ENCODE measurements at places on chromosomes 5 and 9.

GRCh38 chr5:11898-12297 lies 80.1 kb upstream of the PLEKHG4B start:
- no peak for DNase-seq

DNA sequence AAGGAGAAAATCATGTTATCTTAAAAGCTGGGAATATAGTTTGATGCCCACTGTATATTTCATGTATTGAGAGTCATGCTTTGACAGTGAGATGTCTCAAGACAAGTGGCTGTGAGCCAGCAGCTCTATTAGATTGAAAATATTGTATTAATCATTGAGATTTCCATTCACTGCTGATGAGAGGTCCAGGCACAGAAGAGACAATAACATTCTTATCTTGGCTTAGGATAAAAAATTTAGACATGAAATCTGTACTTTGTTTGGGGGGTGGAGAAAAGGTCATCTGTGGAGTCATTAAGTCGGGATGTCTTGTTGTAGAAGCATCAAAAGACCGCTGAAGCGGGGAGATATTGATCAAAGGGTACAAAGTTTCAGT lies 97.9 kb upstream of the EQTN start:
- no peak for DNase-seq

DNA sequence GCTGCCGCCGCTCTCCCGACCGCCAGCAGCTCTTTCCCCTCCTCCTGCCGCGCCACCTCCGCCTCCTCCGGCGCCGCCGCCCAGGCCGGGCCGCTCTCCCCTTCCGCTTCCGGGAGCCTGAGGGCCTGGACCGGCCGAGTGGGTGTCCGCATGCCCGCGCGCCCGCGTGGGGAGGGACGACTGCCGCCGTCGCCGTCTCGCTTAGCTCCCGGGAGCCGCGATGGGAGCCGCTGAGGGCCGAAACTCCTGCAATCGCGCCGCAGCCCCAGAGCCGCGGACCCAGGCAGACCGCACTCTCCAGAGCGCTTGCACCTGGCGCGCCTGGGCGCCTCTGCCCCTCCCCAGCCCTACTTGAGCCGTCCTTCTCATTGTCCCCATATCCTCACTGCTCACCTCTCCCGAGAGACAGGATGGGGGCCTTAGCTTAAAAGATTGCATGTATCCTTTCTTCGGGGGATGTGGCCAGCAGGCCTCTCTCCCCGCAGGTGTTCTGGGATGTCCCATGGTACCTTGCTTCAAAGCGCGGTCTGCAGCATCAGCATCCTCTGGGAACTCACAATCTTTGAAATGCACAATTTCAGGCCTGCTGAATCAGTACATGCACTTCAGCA lies at the start of gene ZDHHC21:
Gene ZDHHC21, minus strand, starts transcription at position 182 of the 611 bp plus-strand sequence. CDS start 19,092 bp downstream, outside the sequence.
- DNase-seq, result peak; percentile 44

DNA sequence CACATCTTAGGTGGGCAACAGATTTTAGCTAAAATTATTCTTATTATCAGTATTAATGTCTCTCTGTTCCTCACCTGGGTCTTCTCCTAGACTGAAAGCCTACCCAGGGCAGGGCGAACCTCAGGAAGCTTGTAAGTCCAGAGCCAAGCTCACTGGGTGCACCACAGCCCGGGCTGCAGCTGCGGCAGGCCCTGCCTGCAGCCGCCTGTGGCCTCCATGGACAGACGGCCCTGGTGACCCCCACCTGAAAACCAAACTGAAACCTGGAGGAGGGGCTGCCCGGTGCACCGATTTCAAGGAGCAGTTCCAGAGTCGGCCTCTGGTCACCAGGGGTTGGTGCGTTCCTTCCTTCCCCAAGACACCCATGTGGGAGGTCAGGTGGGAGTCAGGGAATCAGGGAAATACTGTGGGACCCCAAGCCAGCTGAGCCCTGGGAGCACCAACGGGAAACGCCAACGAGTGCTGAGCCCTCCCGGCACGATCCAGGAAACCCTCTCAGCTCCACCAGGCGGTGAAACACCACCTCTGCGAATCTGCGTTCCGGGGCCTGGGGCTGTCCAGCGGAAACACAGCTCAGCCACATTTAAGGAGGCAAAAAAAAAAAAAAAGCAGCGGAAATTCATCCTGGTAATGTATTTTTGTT lies 68.6 kb upstream of the PPP1R26 start:
- DNase-seq, result no peak

DNA sequence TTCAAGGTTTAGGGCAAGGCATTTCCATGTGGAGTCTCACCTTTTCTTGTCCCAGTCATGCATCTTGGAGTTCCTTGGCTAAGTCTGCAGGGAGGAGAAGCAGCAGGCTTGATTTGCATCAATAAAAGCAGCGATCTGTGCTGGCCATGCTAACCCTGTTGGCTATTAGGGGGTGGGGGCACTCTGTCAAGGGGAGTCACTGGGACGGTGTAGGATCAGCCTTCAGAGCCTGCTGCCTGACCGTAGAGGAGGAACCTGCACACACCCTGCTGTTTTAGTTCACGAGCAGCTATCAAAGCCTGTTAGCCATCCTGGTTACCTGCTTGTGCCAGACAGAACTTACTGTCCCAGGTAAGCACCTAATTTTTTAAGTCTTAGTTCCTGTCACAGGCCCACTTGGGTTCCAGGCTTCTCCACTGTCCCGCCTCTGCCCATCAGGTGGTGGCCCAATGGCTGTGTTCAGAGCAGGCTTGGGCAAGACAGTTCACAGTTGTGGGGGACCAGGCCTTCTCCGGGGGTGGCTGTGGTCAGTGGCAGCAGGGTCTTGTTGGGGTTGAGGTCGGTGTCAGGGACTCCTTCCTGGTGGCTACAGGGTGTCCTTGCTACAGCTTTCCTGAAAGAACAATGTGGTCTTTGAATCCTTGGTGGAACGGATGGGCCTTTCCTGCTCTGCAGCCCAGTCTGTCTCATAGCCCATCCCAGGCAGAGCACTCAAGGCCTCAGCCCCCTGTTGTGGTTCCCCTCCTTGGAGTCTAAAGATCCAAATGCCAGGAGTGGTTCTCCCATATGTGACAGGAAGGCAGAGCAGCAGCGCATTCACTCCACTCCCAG lies 43.7 kb downstream of the SECISBP2 start:
- no peak for DNase-seq

DNA sequence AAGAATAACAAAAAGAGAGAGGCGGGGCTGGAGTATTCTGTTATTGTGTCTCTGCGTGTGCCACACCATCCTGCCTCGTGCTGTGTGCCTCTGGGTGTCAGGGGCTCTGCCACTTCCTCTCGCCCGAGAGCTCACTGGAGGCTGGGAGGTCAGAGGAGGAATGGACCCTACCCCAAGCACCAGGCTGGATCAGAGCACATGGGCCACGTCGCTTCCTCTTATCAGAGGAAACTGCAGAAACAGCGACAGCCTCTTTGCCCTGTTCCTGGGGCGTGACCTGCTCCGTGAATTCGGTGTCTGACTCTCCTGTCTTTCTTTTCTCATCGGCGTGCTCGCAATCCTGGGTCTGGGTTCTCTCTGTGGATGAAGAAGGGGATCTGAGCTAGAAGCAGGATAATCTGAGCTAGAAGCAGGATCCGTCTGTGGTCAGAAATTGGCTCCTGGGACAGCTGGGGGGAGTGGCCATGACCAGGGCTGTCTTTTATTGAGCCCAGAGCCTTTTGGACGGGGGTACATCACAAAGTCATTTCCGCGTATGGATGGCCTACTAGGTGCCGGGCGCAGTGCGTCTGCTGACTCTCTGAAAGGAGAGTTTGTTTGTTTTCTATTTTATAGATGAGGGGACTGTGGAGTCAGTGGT lies 150.3 kb upstream of the COL5A1 start:
- DNase-seq, result no peak

- no peak for DNase-seq
Measured at GRCh38 chr5:169599451-169599850, 15.9 kb downstream of the SPDL1 start.

- no peak for DNase-seq
Measured at GRCh38 chr5:163261647-163262269, 175.6 kb upstream of the CCNG1 start.

- DNase-seq, result no peak
Measured at GRCh38 chr9:95870352-95870751, 5.1 kb upstream of the ERCC6L2 start.

DNA sequence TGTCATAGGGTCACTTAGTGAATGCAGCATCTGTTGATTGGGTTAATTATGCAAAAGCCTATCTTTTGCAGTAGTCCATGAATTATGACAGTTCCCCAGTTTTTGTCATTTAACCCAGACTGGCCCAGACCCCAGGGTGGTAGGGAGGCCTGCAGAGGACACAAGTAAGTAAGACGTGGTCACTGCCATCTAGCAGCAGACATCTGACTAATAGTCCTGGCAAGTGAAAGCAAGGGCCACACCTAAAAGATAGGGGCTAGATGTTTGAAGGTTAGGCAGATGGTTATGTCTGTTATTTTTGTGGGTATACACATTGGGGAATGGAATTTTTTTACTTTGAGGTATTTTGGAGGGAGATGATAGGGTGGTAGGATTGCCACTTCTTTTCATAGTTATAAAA lies 48.0 kb downstream of the RAB14 start:
- no peak for DNase-seq

GRCh38 chr5:1923766-1924165 lies 41.0 kb upstream of the IRX4 start:
- no peak for DNase-seq

DNA sequence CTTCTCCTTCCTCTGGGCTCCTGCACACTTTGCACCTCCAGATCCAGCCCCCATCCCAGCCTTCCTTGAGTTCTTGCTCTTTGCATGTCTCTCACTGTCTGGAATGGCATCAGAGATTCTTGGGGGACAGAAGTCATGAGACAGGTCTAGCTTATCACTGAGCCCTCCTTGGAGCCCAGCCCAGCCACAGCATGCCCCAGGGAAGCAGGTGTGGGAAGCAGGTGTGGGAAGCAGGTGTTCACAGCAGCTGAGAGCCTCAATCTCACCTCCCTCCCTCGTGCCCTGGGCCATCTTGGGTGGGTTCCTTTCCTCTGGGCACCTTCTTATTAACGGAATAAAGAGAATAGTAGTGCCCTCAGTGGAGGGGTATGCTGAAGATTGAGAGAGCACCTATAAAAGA lies 27.2 kb downstream of the SLC6A7 start:
- no peak for DNase-seq

GRCh38 chr9:16071400-16071799 lies 518.6 kb downstream of the CCDC171 start:
- no peak for DNase-seq

DNA sequence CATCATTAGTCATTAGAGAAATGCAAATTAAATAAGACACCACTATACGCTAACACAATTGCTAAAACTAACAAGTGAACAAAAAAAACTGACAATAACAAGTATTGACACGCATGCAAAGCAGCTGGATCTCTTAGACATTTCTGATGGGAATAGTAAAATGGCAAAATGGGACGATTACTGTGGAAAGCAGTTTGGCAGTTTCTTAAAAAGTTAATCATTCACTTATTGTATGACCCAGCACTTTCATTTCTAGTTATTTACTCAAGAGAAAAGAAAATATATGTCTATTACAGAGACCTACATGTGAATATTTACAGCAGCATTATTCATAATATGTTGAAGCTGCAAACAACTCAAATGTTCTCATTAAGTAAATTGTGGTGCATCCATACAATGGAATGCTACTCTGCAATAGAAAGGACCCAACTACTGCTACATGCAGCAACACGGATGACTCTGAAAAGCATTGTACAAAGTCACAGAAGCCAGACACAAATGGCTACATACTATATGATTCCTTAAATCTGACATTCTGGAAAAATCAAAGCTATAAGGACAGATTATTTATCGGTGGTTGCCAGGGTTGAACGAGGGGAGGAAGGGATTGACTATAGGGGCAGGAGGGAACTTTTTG lies 96.8 kb upstream of the ITGA2 start:
- DNase-seq, result no peak

DNA sequence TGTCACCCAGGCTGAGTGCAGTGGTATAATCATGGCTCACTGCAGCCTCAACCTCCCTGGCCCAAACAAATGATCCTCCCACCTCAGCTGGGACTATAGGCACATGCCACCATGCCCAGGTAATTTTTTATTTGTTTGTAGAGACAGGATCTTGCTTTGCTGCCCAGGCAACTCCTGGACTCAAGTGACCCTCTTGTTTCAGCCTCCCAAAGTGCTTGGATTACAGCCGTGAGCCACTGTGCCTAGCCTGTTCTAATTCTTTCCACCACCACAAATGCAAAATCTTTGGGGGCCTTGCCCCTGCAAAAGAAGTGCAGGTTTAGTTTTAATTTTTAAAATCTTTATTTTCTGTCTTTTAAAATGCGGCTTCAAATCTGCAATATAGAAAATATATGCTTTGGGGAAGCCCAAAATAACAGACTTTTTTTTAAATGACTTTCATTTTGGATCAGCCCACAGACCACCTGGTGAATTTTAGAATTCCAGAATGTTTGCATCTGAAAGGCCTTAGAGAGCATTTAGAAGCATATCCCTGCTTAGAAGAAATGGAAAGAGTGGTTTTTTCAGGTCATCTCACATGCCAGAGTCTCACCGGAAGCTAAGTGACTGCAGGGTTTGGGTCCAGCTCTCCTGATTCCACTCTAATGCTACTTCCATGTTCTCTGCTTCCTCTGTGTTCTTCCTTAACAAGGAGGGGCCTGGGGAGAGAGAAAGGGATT lies 111.4 kb upstream of the FER start:
- DNase-seq, result no peak

DNA sequence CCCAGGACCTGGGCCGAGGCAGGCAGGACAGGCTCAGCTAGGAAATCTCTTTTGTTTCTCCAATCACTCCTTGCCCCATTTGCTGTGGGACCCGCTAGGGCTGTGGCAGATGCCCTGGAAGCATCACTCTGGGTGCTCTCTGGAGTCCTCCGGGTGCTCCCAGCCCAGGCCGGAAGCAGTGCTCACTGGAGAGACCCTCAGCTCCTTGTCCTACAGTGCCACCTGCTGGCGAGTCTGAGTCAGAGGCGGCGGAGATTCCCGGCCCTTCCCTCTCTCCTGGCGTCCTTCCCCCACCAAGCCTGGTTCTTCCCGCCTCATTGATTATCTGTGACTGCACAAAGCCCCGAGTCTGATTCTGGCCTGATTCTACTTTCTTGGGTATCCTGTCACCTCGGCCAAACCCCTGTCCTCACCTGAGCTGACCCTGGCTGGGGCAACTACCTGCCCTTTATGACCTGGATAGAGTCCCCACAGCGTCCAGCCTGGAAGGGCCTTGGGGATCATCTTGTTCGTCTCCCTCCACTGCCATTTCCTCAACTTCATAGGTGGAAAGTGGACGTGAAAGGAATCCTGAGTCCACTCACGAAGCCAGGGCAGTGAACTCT lies 7.3 kb upstream of the BARHL1 start:
- peak; percentile 83 for DNase-seq

DNA sequence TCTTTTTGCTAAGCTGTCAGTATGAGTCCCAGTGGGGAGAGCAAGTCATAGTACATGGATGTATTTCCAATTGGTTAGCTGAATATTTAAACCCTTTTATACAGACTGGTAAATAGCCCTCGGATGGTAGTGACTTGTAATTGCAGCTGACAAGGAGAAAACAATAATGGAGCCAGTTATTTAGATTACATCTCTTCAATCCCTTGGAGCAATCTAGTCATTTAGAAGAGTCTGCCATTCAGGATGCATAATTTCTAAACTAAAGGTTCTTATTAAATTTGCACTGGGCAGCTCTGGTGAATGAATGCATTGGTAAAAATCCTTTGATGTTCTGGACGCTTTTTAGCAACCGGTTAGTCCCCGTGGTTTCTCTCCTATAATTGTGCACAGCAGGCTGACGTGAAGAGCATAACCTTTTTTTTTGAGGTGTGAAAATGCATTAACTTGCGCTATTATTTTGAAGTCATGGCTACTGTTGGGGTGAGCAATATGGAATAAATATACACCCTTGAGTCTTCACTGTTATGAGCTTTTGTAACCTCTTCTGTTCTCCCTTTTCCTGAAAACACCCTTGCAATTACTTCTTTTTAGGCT lies 158.6 kb upstream of the CD180 start:
- peak; percentile 95 for DNase-seq

- DNase-seq, result no peak
Measured at GRCh38 chr5:145236983-145237382, 598.2 kb downstream of the PRELID2 start.
